Activated T-helper 1 cell treated with Interleukin-2 at 50 U/mL for 16 hours (primary cell): ENCODE measurements at places on chromosomes 12 and 14.

DNA sequence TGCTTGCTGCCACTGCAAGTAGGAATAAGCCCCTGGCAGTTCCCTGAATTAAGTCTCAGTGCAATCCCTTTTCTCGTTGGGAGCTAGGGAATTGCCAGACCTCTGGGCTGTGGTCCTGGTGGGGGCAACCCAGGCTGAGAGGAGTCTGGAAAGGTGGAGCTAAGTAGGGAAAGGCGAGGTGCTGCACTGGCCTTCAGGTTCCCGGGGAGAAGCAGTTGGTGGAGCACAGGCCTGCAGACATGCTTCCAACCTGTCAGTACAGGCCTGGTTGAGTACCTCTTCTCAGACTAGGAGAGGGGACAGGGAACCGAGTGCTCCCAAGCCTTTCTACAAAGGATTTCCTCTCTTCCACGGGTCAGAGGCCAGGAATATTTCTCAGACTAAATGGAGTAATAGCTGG lies 1.5 kb downstream of the NRIP2 start:
- DNase-seq: no peak

DNA sequence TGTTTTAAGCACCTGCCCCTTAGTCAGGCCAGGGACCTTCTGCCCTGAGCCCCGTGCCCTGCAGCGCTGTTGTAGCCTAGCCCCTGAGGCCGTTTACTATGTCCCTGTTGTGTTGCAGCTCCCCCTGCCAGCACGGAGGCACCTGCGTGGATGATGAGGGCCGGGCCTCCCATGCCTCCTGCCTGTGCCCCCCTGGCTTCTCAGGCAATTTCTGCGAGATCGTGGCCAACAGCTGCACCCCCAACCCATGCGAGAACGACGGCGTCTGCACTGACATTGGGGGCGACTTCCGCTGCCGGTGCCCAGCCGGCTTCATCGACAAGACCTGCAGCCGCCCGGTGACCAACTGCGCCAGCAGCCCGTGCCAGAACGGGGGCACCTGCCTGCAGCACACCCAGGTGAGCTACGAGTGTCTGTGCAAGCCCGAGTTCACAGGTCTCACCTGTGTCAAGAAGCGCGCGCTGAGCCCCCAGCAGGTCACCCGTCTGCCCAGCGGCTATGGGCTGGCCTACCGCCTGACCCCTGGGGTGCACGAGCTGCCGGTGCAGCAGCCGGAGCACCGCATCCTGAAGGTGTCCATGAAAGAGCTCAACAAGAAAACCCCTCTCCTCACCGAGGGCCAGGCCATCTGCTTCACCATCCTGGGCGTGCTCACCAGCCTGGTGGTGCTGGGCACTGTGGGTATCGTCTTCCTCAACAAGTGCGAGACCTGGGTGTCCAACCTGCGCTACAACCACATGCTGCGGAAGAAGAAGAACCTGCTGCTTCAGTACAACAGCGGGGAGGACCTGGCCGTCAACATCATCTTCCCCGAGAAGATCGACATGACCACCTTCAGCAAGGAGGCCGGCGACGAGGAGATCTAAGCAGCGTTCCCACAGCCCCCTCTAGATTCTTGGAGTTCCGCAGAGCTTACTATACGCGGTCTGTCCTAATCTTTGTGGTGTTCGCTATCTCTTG lies 7.6 kb downstream of the DLK1 start:
- no peak for DNase-seq

DNA sequence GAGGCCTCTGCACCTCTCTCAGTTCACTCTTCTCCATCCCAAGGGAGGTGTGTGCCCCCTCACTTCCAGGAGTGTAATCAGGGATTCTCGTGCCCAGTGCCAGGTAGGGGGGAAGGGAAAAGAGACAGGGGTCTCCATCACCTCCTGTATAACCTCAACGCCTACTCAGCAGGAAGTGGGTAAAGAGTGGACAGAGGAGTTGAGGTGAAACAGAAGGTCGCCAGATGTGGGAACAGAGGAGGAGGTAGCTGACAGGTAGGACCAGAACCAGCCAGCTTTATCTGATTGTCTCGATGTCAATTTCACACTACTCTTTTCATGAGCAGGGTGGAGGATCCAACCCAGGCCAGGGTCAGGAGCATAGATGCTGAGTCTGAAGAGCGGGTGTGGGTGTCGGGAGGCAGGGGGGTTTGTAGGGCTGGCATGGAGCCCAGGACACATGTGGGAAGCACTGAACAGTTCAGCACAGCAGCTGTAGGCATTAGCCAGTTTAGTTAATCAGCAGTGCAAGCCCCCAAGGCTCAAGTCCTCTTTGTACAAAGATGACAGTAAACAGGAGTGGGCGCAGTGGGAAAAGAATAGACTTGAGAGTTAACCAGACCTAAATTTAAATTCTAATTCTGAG lies 213.5 kb downstream of the PELI2 start:
- no peak for DNase-seq

GRCh38 chr14:54257424-54257823 lies 139.4 kb upstream of the CDKN3 start:
- DNase-seq: no peak

- no peak for DNase-seq
Measured at GRCh38 chr12:71392521-71393145, 47.0 kb upstream of the LGR5 start.

- DNase-seq: no peak
Measured at GRCh38 chr14:77303417-77304156, 17.1 kb downstream of the POMT2 start.

DNA sequence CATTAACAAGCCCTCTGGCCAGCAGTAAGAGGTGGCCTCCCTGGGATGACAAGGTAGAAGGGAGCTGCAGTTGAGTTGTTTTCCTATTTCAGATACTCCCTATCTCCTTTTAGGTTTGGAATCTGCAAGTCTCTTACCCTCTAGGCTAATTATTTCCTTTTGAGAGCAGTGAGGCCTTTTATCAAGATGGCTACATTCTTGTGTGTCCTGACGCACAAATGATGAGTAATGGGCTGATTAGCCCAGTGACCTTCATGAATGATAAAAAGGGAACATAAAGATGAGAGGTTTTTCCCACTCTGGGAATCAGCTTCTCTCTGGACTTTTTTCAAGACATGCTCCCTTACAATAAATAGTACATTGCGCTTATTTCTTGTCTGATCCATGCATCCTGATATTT lies 22.9 kb downstream of the DYRK2 start:
- no peak for DNase-seq

DNA sequence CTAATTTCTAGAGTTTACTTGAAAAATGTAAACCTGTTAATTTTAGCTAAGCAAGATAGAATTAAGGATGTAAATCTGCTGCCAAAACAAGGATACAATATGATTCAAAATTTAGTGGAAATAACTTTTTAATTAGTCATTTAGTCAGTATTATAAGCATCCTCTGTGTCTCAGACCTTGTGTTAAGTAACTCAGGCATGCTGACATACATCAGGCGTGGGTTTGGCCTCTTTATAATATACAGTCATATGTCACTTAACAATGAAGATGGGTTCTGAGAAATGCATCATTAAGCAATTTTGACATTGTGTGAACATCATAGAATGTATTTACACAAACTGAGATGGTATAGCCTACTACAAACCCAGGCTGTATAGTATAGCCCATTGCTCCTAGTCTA lies 386.9 kb downstream of the ZFP36L1 start:
- no peak for DNase-seq

DNA sequence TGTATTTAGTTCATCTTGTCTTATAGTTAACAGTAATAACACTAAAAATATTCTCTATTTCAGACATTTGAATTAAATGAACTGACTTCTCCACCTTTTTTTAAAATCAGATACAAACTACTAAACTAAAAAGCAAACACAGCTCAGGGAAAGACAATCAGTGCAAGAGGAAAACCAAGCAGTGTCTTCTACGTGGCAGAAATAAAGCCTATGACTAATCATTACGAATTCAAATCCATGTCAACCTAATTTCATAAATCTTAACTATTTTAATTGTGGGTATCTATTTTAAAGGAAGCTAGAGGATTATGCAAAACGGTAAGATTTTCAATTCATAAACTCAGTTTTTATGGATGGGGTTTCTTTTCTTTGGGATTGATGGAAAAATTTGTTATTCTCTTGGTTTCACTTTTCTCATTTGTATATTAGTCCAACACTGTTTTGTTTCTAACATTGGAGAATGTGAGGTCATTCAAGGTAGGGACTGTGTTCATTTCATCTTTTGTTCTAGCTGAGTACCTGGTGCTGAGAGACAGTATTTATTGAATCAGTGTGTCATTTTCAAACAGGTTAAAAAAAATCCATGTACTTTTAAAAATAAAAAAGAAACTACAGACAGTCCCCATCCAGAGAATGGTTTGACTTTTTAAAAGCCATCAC lies 12.8 kb upstream of the PALS1 start:
- no peak for DNase-seq

GRCh38 chr12:21942377-21942703 lies 1.1 kb upstream of the ABCC9 start:
- no peak for DNase-seq

- no peak for DNase-seq
Measured at GRCh38 chr12:28415755-28416154, 225.5 kb downstream of the CCDC91 start.

GRCh38 chr14:93923626-93924025 lies 3.5 kb upstream of the FAM181A start:
- no peak for DNase-seq

- DNase-seq: no peak
Measured at GRCh38 chr12:109385339-109386058, 37.8 kb downstream of the MYO1H start.

- DNase-seq: no peak
Measured at GRCh38 chr12:32566663-32567295, 112.3 kb upstream of the DNM1L start.

GRCh38 chr14:54782751-54783659 lies 119.6 kb downstream of the GCH1 start:
- DNase-seq: no peak

DNA sequence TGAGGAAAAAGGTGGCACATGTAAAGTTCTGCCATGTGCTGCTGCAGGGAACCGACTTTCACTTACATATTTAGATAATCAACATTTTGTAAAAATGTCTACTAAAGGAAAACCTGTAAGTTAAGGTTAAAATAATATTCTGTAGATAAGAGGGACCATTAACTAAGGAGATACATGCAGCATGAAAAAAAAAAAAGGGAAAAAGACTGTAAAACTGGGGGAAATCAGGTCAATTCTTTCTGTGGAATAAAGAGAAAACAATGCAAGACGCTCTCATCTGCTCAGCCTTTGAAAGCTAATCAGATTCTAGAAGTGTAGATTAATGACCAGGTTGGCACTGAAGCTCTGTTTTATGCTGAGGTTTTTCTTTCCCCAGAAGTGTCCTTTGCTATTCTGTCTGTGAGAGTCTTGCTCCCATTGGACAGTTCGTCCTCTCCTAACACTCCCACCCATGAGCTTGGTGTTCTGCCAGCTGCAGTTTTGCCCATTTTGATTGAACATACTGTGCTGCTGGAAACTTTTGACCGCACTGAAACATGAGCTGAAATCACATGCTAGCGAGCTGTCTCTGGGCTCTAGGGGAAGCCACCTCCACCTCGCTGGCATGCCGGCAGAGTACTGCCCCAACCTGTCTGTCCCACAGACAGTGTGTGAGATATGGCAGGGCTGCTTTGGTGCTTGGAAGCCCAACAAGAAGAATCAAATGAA lies 39.7 kb downstream of the PPTC7 start:
- no peak for DNase-seq

DNA sequence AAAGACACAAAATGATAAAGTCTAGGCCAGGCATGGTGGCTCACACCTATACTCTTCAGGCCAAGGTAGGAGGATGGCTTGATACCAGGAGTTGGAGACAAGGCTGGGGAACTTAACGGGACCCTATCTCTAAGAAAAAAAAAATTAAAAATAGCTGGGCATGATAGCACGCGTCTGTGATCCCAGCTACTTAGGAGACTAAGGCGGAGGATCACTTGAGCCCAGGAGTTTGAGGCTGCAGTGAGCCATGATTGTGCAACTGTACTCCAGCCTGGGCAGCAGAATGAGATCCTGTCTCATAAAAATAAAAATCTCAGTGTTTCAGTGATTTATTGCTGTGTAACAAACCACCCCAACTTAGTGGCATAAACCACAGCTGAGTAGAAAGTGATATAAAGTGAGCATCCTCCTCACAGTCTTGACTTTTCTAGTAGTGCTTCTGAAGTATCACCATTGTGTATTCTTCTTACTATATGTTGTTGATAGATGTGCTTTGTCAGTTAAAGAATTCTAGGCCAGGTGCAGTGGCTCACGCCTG lies 10.6 kb upstream of the ATF1 start:
- no peak for DNase-seq

- DNase-seq: no peak
Measured at GRCh38 chr14:103372552-103373304, 12.5 kb upstream of the MARK3 start.
